ENCODE measurements at places on chromosomes 12 and 14. TPM values are rescaled to one million over a fixed set of nuclear protein-coding genes. Genes with fewer than 3 reads are reported as not detected.

Gene BMP4
- polyA plus RNA-seq: 2.5 TPM

Gene PAPLN
- polyA plus RNA-seq: 0.08 TPM

Gene GMPR2
- 403 TPM for polyA plus RNA-seq

Gene NELL2
- polyA plus RNA-seq: 46.8 TPM

Gene IFT81
- 120 TPM for polyA plus RNA-seq

Gene ZDHHC22
- polyA plus RNA-seq: 5.1 TPM

Gene KRT6B
- not detected for polyA plus RNA-seq

Gene TAS2R7
- polyA plus RNA-seq: not detected

Gene SOAT2
- not detected for polyA plus RNA-seq

Gene SYNE3
- polyA plus RNA-seq: 0.35 TPM

Gene LALBA
- polyA plus RNA-seq: not detected

Gene RNFT2
- polyA plus RNA-seq: 18.5 TPM

Gene DLK1
- 14.8 TPM for polyA plus RNA-seq

Gene SLC17A8
- 0.22 TPM for polyA plus RNA-seq

Gene KRT77
- not detected for polyA plus RNA-seq

Gene SDS
- not detected for polyA plus RNA-seq

Gene PTPRB
- 0.26 TPM for polyA plus RNA-seq

Gene TRPV4
- not detected for polyA plus RNA-seq

Gene TCL1A
- not detected for polyA plus RNA-seq
